ENCODE measurements at places on chromosomes 7 and 10.

- H3K4me1 ChIP-seq, result no peaks in the 10 kb centered on the region
- H3K36me3 ChIP-seq, result no peaks in the 10 kb centered on the region
- H3K27me3 ChIP-seq, result no peaks in the 10 kb centered on the region
- no peak for DNase-seq
These were observed 28.7 kb upstream of the ARHGAP22 start for GRCh38 chr10:48633381-48634197.

GRCh38 chr7:106126170-106126938, 14.2 kb upstream of the SYPL1 start:
- no peak overlapping the region for H3K27ac ChIP-seq
- no peaks in the 10 kb centered on the region for H3K4me1 ChIP-seq
- no peak overlapping the region for H3K4me3 ChIP-seq
- no peaks in the 10 kb centered on the region for H3K36me3 ChIP-seq
- H3K27me3 ChIP-seq, result no peaks in the 10 kb centered on the region
- DNase-seq, result no peak

- peaks cover 32% of the 10 kb centered on the region for H3K4me1 ChIP-seq
- no peaks in the 10 kb centered on the region for H3K36me3 ChIP-seq
These were observed 23.4 kb downstream of the FAM107B start for GRCh38 chr10:14751014-14751896.

DNA sequence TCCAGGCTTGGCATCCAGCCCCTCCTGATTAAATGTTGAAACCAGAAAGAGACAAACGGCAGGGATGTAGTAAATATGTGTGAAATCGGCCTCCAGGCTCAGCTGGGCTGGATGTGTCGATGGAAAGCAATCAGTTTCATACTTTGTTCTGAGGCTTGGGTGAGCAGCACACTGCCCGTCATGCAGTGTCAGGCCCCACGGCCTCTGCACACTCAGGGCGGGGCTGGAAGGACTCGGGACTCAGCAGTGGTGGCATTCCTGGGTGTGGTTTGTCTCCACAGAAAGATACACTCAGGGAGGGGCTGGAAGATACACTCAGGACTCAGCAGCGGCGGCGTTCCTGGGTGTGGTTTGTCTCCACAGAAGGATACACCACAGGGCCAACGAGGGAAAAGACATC, 22.0 kb downstream of the ADGRA1 start:
- no peak overlapping the region for H3K27ac ChIP-seq
- no peaks in the 10 kb centered on the region for H3K27me3 ChIP-seq
- H3K36me3 ChIP-seq, result no peaks in the 10 kb centered on the region
- peaks cover 1% of the 10 kb centered on the region for H3K4me1 ChIP-seq

DNA sequence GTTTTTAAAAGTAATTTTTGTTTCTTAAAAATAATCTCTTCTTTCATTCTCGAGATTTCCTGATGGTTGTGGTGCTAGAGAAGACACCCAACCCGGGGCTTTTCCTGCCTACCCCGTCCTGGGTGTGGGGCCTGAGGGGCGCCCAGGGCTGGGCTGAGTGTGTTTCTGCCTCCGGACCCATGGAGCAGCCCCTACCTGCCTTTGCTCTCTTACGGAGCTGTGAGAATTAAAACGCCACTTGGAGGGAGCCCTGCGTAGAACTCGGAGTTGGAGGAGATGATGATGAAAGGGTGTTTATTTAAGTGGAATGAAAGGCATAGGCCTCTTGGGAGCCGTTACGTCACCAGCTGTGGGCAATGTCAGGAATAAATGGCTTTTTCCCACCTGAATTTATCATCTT, 261.8 kb upstream of the SHH start:
- no peak overlapping the region for H3K27ac ChIP-seq
- no peak overlapping the region for H3K4me3 ChIP-seq
- H3K36me3 ChIP-seq, result no peaks in the 10 kb centered on the region
- no peaks in the 10 kb centered on the region for H3K27me3 ChIP-seq
- no peak for DNase-seq
- no peaks in the 10 kb centered on the region for H3K4me1 ChIP-seq

- H3K27ac ChIP-seq, result no peak overlapping the region
- H3K4me3 ChIP-seq, result no peak overlapping the region
- no peaks in the 10 kb centered on the region for H3K4me1 ChIP-seq
- DNase-seq, result no peak
- no peaks in the 10 kb centered on the region for H3K36me3 ChIP-seq
These were observed 160.5 kb downstream of the WDR37 start for GRCh38 chr10:1216574-1217236.

DNA sequence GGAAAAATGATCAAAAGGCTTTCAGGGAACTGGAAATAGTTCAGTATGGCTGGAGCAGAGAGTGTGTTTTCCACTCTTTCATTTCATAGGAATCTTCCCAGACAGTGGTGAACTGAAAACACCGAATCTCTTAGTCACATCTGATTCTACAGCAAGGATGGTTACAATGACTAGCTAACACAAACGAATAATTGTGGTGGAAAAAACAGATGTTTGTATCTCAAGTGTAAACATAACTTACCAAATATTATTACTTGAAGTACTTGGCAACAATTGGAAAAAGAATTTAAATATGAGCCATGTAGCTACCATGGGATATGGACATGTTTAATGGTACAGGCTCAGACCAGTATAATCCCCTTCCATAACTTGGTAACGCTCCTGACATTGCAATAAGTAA, 21.1 kb upstream of the BPGM start:
- DNase-seq, result no peak
- no peaks in the 10 kb centered on the region for H3K4me1 ChIP-seq
- H3K27ac ChIP-seq, result no peak overlapping the region
